ENCODE measurements at places on chromosomes 12 and 14.

DNA sequence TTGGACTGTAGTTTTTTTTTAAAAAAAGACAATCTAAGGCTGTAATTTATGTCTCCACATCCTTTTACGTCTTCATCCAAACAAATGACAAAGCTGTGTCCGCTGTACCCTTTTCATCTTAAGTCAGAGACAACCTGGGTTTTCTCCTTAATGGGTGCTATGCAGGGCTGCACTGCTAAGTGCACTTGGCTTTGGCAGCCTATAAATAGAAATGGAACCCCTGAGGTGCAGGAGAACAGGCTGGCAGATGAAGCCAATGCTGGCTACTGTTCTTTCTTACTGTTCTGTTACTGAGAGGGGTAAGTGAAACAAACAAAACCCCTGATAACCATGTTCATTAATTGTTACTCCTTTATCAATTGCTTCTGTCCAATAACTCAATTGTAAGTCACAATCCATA is 47.1 kb upstream of the KICS2 start:
- DNase-seq = no peak

GRCh38 chr12:19719672-19720071 is 280.4 kb downstream of the AEBP2 start:
- DNase-seq = no peak

- DNase-seq = no peak
Measured at GRCh38 chr12:113402586-113403260, 964 bp downstream of the SDS start.

DNA sequence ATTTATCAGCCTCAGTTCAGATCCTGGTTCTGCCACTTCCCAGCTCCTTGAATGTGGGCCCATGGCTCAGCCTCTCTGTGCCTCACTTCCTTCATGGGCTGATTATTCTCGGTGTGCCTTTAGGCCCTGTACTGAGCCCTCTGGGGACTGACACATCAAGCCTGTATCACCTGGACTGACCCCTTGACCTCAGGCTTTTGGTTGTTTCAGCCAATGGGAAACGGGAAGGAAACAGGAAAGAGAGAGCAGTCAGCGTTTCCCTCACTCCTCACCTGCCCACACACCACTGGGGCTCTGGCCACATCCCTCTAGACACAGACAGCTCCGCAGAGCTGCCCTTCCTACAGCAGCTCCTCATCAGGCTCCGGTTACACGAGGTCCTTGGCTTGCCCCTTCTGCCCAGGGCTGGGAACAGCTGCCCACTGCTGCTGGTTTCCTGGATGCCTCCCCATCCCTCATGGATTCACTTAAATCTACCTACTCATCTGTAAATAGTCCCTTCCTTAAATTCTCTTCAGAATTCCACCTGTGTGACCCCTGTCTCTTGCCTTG is 37.0 kb upstream of the ITPR2 start:
- DNase-seq = no peak

GRCh38 chr12:12993367-12993766 is 6.7 kb downstream of the HEBP1 start:
- no peak for DNase-seq

- DNase-seq = peak; percentile 86
Measured at GRCh38 chr12:50302686-50303085, 19.4 kb upstream of the LIMA1 start.

DNA sequence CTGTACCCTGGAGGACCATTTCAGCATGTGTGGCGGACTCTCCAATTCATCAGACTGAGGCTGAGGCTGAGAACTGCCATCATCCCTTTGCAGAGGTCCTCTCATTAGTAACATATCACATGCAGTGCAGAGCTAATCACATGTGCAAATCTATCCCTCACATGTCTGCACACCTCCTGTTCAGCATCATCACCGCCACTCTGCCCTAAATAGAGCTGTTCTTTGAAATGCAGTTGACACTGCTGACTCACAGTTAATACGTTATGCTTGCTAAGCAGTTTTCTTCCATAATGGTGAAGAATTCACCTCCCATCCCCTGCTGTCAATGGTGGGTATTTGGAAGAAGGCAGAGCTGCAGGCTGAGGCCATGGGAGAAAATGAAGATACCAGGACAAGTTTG is 85.0 kb upstream of the ANO2 start:
- DNase-seq = no peak

GRCh38 chr14:71621276-71621675 is 311.0 kb upstream of the RGS6 start:
- DNase-seq = no peak

DNA sequence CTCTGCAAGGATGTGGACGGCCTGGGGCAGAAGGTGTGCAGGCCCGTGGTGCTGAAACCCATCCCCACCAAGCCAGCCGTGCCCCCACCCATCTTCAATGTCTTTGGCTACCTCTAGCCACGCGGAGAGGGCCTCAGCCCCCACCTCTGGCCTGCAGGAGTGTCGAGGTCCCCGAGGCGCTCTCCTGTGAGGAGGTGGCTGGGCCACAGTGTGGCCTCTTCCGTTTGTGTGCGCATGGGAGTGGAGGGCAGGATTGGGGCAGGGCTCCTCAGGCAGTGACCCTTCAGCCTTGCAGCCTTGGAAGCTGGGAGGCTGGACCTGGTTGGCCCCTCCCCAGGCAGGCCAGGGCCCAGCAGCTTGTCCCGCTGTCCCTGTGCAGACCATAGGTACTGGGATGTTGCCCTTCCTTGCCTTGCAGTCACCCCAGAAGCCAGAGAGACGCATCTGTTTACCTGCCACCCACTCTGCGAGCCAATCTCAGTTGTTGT is 1.9 kb downstream of the FAM181A start:
- DNase-seq = no peak

GRCh38 chr12:15540005-15540404 is 217.7 kb downstream of the PTPRO start:
- no peak for DNase-seq

DNA sequence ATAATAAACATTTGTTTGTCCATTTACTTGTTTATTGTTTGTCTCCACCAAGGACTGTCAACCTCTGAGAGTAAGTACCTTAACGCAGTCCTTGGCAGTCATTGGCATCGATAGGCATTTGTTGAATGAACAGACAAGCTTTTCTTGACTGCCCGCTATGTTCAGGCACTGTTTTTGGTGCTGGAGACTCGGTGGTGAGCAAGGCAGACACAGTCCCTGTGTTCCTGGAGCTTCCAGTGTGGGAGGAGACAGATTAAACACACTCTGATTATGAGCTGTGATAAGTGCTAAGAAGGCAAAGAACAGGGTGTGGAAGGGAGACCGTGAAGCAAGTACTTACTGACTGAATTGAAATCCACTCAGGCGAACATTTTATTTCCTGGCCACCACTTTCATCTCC is 1.2 kb downstream of the ATP6V0A2 start:
- no peak for DNase-seq

GRCh38 chr12:106634206-106634605 is 51.4 kb downstream of the RFX4 start:
- no peak for DNase-seq

DNA sequence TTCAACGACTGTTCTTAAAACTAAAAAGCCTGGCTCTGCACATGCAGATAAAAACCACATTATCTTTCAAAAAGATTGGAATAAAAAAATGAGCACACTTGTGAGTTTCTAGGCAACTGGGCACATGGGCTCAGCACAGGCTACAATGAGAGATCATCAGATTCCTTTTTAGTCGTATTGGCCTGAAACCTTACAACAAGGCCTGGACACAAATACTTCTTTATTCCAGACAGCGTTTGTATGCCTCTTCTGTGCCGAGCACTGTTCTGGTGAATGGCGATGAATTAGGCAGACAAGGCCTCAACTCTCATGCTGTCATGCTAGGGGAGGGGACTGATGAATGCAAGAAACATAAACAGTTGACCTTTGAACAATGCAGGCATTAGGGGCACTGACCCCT is 463.0 kb downstream of the AACS start:
- no peak for DNase-seq

DNA sequence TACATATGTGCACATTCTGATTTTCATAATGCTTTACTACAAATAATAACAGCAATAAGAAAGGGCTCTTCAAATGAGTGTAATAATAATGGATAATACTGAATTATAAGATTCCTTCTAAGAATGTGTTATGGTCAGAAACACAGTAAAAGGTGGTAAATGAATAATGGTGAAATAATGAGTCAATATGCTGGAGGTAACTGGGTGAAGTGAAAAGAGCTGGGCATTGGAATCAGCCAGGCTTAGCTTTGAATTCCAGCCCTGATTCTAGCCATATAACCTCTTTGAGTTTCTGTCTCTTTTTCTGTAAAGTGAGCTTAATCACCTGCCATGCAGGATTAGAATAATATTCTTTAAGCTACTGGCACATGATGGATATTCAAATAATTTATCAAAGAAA is 39.1 kb downstream of the PLEKHA5 start:
- no peak for DNase-seq

DNA sequence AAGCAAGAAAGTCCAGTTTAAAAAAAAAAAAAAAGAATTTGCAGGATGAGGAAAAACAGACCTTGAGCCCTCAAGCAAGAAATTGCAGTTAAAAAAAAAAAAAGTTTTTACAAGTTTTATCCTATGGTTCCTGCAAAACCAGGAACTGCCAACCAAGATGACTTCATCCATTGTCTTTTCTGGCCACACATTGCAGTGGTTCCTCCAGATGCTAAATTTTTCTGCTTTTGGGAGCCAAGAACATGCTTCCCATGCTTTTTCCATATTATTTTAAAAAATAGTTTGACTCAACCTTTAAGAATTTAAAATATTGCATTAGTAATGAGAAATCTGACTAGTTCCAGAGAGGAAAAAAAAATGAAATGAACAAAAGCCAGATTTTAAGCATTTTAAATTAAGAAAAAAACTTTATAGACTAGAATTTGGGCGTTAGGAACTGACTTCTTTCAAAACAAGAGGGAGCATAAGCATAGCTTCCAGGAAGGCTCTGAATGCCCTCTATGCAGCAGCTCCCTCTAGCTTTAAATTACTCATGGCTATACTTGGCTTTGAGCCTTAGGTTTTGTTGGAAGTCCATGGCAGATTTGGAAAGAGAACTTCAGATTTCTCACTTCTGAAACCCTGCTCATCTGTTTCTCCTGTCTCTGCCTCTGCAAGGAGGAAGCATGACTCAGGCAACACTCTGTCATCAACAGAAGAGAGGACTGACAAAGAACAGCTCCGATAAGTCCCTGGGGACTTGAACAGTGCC is 124.5 kb downstream of the GPR65 start:
- peak; percentile 49 for DNase-seq

- DNase-seq = no peak
Measured at GRCh38 chr14:55965851-55966250, 152.4 kb upstream of the PELI2 start.

GRCh38 chr14:75162631-75163030 is 13.8 kb downstream of the TMED10 start:
- no peak for DNase-seq

- DNase-seq = no peak
Measured at GRCh38 chr14:97832776-97833175, 1035.6 kb downstream of the VRK1 start.

DNA sequence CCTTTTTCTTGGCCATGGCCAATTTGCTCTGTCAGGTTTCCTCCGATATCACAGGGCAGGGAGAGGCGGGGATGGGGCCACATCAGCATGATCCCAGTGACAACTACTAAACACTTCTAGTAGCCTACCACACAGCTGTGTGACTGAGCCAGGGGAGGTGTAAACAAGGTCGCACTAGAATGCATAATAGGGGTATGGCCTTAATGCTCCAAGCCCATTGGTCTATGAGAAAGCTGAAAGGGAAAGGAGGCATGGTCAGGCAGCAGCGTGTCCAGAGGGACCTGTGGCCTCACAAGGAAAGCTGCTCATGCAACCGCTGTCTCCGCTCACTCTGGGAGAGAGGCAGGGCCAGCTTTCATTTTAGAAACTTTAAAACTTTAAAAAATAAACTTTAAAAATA is 27.5 kb upstream of the ACTR6 start:
- no peak for DNase-seq

GRCh38 chr14:48391661-48392060 is 716.3 kb upstream of the MDGA2 start:
- DNase-seq = no peak

DNA sequence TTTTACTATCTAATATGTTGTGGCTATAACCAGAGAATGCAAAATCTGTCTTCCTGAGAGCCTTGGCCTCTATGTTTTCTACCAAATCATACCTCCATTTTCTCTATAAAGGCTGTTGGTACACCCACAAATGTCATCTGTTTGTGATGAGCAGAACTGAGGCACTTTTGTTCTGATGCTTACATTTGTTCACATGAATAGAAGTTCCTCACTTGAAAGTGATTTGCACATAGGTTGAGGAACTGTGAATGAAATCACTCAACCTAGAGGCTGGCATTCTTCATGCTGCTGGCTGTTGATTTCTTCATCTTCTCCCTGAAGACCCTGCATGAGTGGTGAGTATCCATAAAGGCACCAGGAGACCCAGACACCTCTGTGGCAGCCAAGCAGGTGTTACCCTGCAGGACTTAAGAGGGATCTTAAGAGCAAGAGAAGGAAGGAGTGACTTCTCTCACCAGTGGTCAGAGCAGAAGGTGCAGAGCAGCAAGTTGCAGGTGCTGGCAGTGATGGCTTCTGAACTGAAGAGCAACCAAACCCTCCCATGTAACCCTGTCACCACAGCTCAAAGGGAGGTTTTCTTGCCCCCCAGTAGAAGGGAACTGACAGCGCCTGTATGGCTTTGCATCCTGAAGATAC is 110.3 kb downstream of the HMGA2 start:
- DNase-seq = no peak

GRCh38 chr14:103708750-103709187 is 6.5 kb downstream of the XRCC3 start:
- DNase-seq = no peak

DNA sequence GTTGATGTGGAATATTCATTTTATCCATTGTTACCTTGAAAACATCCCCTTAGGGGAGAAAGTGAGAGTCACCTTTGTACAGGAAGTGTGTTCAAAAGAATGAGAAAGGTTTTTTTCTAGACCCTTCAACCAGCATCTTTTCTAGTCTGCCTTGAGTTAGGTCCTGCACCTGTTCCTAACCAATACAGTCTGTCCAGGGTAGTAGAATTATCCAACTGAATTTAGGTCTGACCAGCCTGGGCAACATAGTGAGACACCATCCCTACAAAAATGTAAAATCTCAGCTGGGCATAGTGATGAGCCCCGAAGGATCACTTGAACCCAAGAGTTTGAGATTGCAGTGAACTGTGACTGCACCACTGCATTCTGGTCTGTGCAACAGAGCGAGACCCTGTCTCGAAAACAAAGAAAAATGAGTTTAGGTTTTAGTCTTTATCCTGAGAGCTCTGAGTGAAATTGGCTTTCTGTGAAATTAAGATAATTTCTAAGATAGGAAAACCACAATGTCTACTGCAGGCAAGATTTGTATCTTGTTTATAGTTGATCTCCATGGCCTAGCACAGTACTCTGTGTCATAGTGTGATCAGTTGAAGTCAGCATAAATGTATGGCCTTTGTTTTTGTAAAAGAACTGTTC is 25.2 kb downstream of the ARHGAP5 start:
- no peak for DNase-seq

- no peak for DNase-seq
Measured at GRCh38 chr12:12784911-12785814, at the start of gene APOLD1. Gene APOLD1, plus strand, starts transcription at chr12:12785659. Its CDS starts 33 bp downstream, at chr12:12785692.

- no peak for DNase-seq
Measured at GRCh38 chr14:104309657-104310369, 171.4 kb downstream of the KIF26A start.
